ENCODE measurements at places on chromosomes 16 and 17. TPM values are rescaled to one million over a fixed set of nuclear protein-coding genes. Genes with fewer than 3 reads are reported as not detected.
A peak's percentile ranks its signal among the peaks of the same experiment; 100 is the strongest.

The SLFN13 gene
- 20.8 TPM for total RNA-seq

- H3K36me3 ChIP-seq: no peaks in the 10 kb centered on the region
- H3K27ac ChIP-seq: no peak overlapping the region
- DNase-seq: no peak
- H3K4me1 ChIP-seq: peaks cover 8% of the 10 kb centered on the region
Observed at GRCh38 chr17:68705714-68706076, 104.5 kb upstream of the FAM20A start.

DNA sequence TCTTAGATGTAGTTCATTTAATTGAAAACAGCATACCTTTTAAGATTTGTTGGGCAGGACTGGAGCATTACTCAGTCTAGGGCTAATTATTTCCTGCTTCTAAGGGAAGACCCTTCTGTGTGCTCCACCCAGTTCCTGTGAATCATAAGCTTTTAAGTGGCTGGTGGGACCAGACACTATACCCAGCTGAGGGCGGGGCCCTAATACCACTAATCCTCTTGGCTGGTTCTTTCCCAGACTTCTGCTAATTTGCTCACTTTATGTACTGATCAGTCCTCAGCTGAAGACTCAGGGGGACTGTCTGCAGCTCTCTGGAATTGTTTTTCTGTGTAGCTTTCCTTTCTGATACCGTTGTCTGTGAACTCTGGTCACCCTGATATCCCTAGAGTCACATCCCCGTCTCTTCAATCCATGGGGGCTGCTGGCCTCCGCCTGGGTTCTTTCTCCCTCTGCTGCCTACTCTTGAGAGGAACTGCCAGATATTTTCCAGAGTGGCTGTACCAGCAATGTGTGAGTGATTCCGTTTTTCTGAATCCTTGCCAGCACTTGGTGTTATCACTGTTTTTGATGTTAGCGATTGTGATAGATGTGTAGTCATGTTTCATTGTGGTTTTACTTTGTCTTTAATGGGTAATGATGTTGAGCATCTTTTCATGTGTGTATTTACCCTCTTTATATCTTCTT is 35.1 kb downstream of the MFSD11 start:
- H3K27me3 ChIP-seq: no peaks in the 10 kb centered on the region
- H3K4me1 ChIP-seq: no peaks in the 10 kb centered on the region
- no peak overlapping the region for H3K4me3 ChIP-seq
- H3K27ac ChIP-seq: 0 out of 2 replicates have a peak overlapping the region, but pooled peaks have one; percentile 34
- H3K36me3 ChIP-seq: peaks cover 31% of the 10 kb centered on the region

DNA sequence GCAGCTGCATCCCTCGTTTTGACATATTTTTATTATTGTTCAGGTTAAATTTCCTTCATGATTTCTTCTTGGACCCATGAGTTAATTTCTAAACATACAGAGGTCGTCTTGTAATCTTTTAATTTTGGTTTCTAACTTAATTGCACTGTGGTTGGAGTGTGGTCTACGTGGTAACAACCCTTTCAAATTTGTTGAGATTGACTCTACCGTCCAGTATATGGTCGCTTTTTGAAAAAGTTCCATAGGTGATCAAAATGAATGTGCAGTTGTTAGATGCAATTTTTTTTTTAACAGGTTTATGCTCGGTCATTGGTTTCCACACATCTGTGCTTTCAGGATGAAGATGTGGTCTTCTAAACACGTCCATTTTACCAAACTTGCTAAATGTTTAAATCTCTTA is 11.0 kb upstream of the SLC6A4 start:
- H3K27me3 ChIP-seq: no peaks in the 10 kb centered on the region
- H3K27ac ChIP-seq: no peak overlapping the region
- peaks cover 15% of the 10 kb centered on the region for H3K36me3 ChIP-seq
- DNase-seq: no peak

DNA sequence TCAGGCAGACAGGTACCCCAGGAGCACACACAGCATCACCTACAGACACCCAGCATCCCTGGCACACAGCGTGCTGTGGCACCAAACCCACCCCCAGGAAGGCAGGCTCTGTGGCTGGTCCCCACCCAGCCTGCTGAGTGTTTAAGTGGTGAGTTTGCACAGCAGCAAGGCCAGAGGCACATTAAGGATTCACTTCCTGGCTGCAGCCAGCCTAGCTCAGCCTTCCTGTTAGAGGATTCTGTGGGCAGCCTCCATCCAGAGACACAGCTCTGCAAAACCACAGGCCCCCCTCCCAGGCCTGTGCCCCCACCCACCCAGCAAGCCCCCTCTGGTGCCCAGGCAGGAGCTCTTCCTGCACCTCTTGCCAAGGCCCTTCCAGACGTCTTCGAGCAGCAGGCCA is 36.1 kb upstream of the PHB1 start:
- H3K4me1 ChIP-seq: peaks cover 21% of the 10 kb centered on the region
- peaks cover 2% of the 10 kb centered on the region for H3K27me3 ChIP-seq
- no peak overlapping the region for H3K4me3 ChIP-seq
- no peak for DNase-seq

GRCh38 chr16:27325736-27326135 is 12.0 kb downstream of the IL4R start:
- 0 out of 2 replicates have a peak, but pooled peaks cover 5% of the 10 kb centered on the region for H3K36me3 ChIP-seq
- H3K27ac ChIP-seq: peak overlapping the region; percentile 98
- H3K4me3 ChIP-seq: no peak overlapping the region
- no peak for DNase-seq
- peaks cover 62% of the 10 kb centered on the region for H3K4me1 ChIP-seq
- H3K27me3 ChIP-seq: no peaks in the 10 kb centered on the region

GRCh38 chr17:40726919-40727318 is 23.4 kb upstream of the KRT24 start:
- no peak overlapping the region for H3K4me3 ChIP-seq
- H3K27me3 ChIP-seq: peaks cover 11% of the 10 kb centered on the region
- no peak for DNase-seq
- no peaks in the 10 kb centered on the region for H3K36me3 ChIP-seq
- no peaks in the 10 kb centered on the region for H3K4me1 ChIP-seq

- peaks cover 29% of the 10 kb centered on the region for H3K36me3 ChIP-seq
- H3K27ac ChIP-seq: no peak overlapping the region
- DNase-seq: no peak
- H3K4me1 ChIP-seq: no peaks in the 10 kb centered on the region
- H3K27me3 ChIP-seq: no peaks in the 10 kb centered on the region
Observed at GRCh38 chr17:823501-823902, 41.3 kb downstream of the MRM3 start.

GRCh38 chr17:57676543-57676942 is 68.6 kb downstream of the CCDC182 start:
- no peak for DNase-seq
- no peak overlapping the region for H3K27ac ChIP-seq
- no peak overlapping the region for H3K4me3 ChIP-seq
- H3K4me1 ChIP-seq: peaks cover 16% of the 10 kb centered on the region
- peaks cover 2% of the 10 kb centered on the region for H3K36me3 ChIP-seq

DNA sequence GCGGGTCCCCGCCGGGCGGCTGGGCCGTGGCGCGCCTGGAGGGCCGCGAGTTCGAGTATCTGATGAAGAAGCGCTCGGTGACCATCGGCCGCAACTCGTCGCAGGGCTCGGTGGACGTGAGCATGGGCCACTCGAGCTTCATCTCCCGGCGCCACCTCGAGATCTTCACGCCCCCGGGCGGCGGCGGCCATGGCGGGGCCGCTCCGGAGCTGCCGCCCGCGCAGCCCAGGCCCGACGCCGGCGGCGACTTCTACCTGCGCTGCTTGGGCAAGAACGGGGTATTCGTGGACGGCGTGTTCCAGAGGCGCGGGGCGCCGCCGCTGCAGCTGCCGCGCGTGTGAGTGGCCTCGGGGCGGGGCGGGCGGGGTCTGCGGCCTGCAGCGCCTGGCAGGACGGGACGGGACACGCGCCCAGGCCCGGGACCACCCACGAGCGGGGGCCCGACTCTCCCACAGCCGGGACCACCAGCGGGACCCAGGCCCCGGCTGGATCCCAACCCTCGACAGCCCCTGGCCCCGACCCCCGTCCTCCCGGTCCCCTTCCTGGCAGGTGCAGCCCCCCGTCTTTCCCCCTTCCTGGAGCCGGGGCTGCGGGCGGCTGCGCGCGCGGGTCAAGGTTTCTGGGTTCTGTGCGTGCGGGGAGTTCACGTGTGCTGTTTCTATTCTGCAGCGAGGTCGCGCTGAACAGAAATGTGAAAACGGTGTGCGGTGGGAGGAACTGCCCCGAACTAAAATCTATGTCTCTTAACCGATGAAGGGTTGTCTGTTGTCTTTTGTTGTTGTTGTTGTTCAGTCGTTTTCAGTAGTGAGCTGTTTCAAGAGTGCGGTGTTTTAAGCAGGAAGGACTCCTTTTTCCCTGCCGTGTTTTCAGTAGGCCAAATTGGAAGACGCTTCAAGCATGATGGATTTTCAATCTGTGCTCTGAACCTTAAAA is 705 bp downstream of the FOXK2 start:
- H3K4me1 ChIP-seq: peaks cover 19% of the 10 kb centered on the region
- H3K4me3 ChIP-seq: peak overlapping the region; percentile 93
- peaks cover 3% of the 10 kb centered on the region for H3K27me3 ChIP-seq
- H3K36me3 ChIP-seq: peaks cover 7% of the 10 kb centered on the region
- peak; percentile 29 for DNase-seq

GRCh38 chr17:75825149-75825552 is 19.1 kb downstream of the UNC13D start:
- no peak for DNase-seq
- no peak overlapping the region for H3K4me3 ChIP-seq
- H3K27ac ChIP-seq: no peak overlapping the region
- H3K27me3 ChIP-seq: no peaks in the 10 kb centered on the region
- peaks cover 12% of the 10 kb centered on the region for H3K4me1 ChIP-seq

The KRT24 gene
- not detected for total RNA-seq

DNA sequence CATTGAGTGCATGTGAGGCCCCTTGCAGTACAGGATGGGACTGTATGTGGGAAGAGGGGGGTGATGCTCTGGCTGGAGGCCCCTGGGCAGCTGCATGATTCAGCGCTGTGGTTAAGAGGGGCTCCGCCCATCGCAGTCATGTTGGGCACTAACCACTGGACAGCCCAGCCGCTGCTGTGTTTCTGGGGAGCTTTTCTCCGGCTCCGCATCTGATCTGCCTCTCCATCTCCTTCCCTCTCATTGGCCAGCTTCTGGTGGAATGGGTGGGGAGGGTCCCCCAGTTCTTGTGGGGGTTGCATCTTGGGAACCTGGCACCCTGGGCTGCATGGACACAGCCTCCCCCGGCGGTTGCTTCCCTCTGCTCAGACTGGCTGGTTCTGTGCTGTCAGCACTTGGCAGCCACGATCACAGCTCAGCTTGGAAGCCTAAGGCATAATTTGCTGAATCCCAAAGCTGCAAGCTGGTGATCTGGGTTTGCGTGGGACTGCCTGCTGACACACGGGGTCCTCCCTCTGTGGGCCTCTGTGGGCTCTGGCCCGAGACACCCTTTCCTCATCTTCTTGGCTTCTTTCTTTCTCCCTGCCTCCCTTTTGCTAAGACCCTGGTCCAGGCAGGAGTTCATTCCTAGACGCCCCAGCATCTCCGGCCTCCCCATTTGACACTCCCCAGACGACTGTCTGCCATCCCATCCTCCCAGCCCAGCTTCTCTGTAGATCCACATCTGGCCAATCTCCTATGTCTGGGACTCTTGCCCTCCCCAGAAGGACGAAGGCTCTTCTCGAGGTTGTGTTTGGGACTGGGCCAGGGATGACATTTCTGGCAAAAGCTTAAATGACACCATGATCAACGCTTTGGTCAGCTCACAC is 168.3 kb downstream of the SEC14L1 start:
- H3K4me1 ChIP-seq: peaks cover 5% of the 10 kb centered on the region
- no peak overlapping the region for H3K4me3 ChIP-seq
- no peak for DNase-seq
- H3K27ac ChIP-seq: no peak overlapping the region
- H3K27me3 ChIP-seq: no peaks in the 10 kb centered on the region
- no peaks in the 10 kb centered on the region for H3K36me3 ChIP-seq

The TBC1D3B gene
- total RNA-seq: 6.3 TPM

Measured in WTC11 (cell line).